Right atrium auricular region (tissue), 2 donors: ENCODE measurements at places on chromosomes 5 and 9. TPM values are rescaled to one million over a fixed set of nuclear protein-coding genes. Genes with fewer than 3 reads are reported as not detected.

GRCh38 chr9:127711831-127712274, 3.6 kb downstream of the PTRH1 start:
- no peaks in the 10 kb centered on the region for H3K27me3 ChIP-seq
- H3K4me1 ChIP-seq = no peaks in the 10 kb centered on the region
- H3K36me3 ChIP-seq = no peaks in the 10 kb centered on the region
- no peak for DNase-seq
- no peak overlapping the region for H3K4me3 ChIP-seq

DNA sequence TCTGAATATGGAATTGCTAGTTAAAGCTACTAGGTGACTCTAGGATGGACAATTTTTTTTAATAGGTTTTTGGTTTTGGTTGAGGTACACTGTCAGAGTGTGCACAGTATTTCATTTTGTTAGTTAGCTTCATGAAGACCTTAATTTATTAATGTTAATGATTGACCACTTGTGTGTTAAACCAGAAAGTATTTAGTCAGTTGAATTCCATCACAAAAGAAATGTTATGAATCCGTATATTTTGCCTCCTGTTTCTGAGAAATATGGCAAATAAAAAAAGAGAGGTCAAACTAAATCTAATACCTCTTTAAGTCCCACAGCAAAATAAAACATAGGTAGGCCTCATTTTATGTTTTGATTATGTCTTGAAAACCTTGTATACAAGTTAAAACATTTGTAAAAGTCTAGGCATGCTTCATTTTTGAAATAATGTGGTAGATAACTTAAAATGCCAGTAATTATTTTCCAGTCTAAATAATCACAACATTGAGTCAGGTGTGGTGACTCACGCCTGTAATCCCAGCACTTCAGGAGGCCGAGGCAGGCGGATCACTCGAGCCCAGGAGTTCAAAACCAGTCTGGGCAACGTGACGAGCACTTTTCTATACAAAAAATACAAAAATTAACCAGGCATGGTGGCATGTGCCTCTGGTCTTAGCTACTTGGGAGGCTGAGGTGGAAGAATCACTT, 50.8 kb downstream of the ITGA1 start:
- peaks cover 9% of the 10 kb centered on the region for H3K4me1 ChIP-seq
- H3K27ac ChIP-seq = peak overlapping the region; percentile 68
- H3K4me3 ChIP-seq = no peak overlapping the region
- DNase-seq = no peak

DNA sequence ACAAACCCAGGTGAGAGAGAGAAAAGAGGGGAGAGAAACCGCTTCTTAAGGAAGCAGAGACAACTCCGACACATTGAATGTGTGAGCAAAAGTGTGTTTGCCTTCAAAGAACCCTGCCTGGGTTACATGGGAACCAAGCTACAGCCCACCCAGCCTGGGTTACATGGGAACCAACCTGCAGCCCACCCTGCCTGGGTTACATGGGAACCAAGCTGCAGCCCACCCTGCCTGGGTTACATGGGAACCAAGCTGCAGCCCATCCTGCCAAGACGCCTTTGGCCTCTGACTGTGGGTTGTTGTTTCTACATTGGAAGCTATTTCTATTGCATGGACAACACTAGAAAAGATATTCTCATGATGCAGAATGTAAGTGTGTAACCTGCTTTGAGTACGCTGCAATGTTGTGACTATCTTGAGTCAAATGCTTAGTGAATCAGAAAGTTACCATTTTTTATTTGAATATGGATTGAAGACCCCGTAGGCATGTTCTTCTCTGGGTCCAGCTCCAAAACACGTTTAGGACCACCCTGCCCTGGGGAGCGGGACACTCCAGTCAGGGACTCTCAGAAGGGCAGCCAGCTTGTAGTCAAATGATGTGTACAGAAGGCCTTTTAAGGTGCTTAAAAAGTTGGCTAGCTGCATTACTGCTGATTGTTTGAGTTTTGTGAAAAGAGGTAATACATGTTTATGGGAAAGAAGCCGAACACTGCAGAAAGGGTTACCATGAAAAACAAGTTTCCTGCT, 39.1 kb upstream of the UNC5A start:
- peak; percentile 36 for DNase-seq
- no peaks in the 10 kb centered on the region for H3K27me3 ChIP-seq
- no peak overlapping the region for H3K4me3 ChIP-seq
- H3K4me1 ChIP-seq = no peaks in the 10 kb centered on the region
- H3K27ac ChIP-seq = no peak overlapping the region

- H3K27me3 ChIP-seq = no peaks in the 10 kb centered on the region
- DNase-seq = no peak
- H3K36me3 ChIP-seq = peaks cover 53% of the 10 kb centered on the region
- no peaks in the 10 kb centered on the region for H3K4me1 ChIP-seq
Measured at GRCh38 chr5:1341863-1342262, 3.0 kb downstream of the CLPTM1L start.

GRCh38 chr9:35774907-35775635, 16.3 kb upstream of the NPR2 start:
- no peaks in the 10 kb centered on the region for H3K36me3 ChIP-seq
- no peak overlapping the region for H3K4me3 ChIP-seq
- no peak overlapping the region for H3K27ac ChIP-seq
- H3K27me3 ChIP-seq = no peaks in the 10 kb centered on the region
- no peaks in the 10 kb centered on the region for H3K4me1 ChIP-seq

DNA sequence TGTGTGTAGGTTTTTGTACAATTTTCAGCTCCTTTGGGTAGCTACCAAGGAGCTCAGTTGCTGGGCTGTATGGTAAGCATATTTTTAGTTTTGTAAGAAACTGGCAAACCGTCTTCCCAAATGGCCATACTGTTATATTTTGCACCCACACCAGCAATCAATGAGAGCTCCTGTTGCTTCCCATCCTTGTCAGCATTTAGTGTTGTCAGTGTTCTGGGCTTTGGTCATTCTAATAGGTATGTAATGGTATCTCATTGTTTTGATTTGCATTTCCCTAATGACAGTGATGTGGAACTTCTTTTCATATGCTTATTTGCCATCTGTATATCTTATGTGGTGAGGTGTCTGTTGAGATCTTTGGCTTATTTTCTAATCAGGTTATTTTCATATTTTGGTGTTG, 320.1 kb downstream of the MLLT3 start:
- H3K4me3 ChIP-seq = no peak overlapping the region
- no peaks in the 10 kb centered on the region for H3K27me3 ChIP-seq
- no peak overlapping the region for H3K27ac ChIP-seq
- H3K36me3 ChIP-seq = no peaks in the 10 kb centered on the region
- no peak for DNase-seq

The SMIM15 gene
- total RNA-seq = 15.5 TPM

DNA sequence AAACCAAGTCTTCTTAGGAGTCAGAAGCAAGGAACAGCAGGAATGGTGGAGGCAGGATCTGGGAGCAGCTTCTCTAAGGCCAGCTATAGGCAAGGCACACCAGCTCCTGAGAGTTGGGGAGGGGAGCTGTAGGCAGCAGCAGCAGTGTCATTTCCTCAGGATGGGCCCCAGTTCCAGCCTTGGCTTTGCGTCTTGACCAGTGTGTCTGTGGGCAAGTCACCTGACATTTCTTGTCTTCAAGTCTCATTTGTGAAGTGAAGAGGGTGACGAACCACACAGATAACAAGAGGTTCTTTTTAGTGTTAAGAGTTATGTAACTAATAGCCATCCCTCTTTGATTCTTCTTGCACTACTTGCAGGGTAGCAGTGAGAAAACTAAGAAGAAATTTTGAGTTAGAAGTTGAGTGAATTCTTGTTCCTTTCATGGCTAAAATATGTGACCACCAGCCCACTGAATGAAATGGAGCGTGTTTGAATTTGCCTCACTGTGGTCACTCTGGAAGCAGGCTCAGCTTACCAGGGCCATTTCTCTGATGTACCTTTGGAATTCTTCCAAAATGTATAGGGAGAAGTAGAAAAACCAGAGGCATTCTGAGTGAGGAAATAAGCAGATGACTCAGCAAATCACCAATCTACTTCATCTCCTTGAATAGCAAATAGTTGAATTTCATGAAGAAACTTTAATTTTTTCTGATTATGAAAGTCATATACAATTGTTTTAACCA, 42.4 kb downstream of the RHOBTB3 start:
- no peak overlapping the region for H3K4me3 ChIP-seq
- DNase-seq = no peak
- H3K36me3 ChIP-seq = peaks cover 17% of the 10 kb centered on the region
- H3K4me1 ChIP-seq = no peaks in the 10 kb centered on the region
- H3K27ac ChIP-seq = peak overlapping the region; percentile 6
- no peaks in the 10 kb centered on the region for H3K27me3 ChIP-seq

The STOM gene
- total RNA-seq = 173 TPM

The MYMK gene
- not detected for total RNA-seq

The PCDHB7 gene
- 1.4 TPM for total RNA-seq

GRCh38 chr5:170360709-170361108, 28.5 kb downstream of the KCNMB1 start:
- no peaks in the 10 kb centered on the region for H3K36me3 ChIP-seq
- no peak overlapping the region for H3K4me3 ChIP-seq
- no peaks in the 10 kb centered on the region for H3K4me1 ChIP-seq
